ENCODE measurements at places on chromosomes 5 and 9.

DNA sequence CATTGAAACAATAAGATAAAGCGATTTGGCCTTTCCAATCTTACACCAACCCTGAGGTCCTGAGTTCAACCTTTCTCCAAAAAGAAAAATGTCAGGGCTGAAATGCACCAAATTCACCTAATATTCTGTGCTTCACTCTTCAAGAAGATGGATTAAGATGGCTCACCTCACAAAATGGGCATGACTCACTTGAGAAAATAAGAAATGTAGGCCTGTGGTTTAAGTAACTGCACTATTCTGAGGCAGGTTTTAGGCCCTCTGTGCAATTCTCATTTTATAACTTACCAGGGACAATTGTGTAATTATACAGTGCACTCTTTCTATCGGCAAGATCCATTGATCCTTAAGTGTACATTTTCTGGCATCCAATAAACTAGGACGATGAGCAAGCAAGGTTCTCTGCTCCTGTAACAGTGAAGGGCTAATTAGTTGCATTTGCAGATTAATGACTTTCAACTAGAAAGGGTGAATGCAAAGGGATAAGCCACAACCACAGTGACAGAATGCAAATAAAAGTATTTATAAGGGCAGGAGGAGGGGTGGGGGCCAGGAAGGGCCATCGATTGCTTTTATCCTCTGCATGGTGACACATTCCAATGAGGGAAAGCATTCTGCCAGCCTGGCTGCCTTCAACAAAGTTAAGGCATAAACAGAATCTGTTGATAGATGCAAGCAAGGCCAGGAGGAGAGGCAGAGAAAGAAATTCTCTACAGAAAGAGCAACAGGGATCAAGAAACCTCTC is 214.5 kb downstream of the CAAP1 start:
- no peak for DNase-seq

DNA sequence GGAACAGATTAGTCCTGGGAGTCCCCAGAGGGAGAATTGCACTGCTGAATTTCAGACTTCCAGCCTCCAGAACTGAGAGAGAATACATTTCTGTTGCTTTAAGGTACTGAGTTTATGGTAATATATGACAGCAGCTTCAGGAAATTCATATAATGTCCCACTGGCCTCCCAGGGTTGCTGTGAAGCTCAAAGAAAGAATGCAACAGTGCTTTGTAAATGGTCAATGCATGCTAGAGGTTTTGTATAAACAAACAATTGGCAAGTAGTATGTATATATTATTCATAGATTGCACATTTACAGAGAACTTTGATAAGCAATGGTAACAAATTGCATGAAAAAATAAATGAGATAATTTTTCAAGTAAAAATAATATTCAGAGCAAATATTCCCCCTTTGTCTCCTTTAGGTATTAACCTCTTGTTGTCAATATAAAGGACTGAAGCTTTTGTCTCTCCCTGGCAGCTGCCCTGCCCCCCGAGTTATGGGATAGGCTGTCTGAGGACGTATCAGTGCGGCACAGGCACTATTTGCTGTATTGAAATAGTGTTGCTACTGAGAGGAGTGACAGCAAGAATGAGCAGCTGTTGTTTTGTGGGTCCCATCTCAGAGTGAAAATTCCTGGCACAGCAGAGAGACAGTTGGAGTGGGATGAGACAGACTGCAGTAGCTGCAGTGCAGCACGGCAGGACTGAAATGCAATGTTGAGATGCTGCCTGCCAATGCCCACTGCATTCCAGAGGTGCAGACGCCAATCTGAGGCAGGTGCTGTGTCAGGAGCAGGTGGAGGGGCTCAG is 194.2 kb upstream of the GLRA1 start:
- DNase-seq, result no peak

DNA sequence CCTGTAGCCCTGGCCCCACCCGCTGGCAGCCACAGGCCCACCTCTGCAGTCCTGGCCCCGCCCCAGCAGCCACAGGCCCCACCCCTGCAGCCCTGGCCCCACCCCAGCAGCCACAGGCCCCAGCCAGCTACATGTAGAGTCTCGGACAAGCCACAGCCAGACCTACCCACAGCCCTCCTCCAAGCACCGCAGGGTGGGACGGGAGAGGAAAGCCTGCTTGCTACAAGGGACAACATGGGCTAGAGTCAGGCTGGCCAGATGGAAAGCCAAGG is 49.5 kb upstream of the SARDH start:
- no peak for DNase-seq

DNA sequence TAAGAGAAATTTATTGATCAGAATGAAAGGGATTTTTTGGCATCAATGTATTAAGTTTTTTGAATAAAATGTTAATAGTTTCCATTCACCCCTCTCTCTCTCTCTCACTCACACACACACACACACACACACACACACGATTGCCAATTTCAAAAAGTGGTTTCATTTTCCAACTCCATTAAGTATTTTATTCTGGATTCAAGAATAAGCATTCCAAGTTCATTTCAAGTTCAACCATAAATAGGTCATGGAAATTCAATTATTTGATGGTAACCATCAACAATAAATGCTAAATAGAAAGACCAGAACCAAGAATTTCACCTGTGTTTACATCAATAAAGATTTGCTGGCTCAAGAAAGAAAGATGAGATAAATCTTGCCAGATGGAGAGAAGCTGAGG is 171.6 kb downstream of the ADAMTS12 start:
- no peak for DNase-seq

GRCh38 chr5:29307478-29307877 is 1886.0 kb upstream of the CDH6 start:
- DNase-seq, result no peak

- no peak for DNase-seq
Measured at GRCh38 chr9:92617951-92618510, 51.9 kb downstream of the IPPK start.

GRCh38 chr9:108780942-108781734 is 74.6 kb downstream of the ACTL7B start:
- DNase-seq, result no peak

Data from AG04450 (cell line).